ENCODE measurements at places on chromosomes 16 and 17.

DNA sequence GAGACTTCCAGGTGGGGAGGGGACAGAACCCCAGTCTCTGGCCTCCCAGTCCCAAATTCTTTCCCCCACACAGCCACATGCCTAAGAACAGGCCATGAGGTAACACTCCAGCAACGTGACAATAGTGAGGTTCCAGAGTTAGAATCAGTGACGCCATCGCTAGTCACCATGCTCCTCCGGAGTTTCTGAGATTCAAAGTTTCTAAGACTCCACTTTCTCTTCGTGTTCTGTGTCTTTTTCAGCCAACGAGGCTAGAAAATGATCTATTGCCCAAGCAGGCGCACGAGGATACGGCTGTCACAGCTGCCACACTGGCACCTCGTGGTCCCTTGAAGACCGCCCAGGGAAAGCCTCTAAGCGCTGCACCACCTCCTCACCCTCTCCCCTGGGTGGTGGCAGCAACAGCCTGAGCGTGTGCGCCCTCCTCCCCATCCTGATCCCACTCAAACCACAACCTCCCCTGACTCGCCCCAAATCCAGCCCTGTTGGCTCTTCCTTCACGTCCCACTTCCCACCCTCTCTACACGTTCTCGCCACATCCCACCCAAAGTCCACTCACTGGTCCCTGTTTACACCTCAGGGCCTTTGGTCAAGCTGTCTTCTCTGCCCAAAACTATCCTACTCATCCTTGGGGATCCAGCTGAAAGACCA, 1.0 kb downstream of the MCRIP1 start:
- DNase-seq, result peak; percentile 56

DNA sequence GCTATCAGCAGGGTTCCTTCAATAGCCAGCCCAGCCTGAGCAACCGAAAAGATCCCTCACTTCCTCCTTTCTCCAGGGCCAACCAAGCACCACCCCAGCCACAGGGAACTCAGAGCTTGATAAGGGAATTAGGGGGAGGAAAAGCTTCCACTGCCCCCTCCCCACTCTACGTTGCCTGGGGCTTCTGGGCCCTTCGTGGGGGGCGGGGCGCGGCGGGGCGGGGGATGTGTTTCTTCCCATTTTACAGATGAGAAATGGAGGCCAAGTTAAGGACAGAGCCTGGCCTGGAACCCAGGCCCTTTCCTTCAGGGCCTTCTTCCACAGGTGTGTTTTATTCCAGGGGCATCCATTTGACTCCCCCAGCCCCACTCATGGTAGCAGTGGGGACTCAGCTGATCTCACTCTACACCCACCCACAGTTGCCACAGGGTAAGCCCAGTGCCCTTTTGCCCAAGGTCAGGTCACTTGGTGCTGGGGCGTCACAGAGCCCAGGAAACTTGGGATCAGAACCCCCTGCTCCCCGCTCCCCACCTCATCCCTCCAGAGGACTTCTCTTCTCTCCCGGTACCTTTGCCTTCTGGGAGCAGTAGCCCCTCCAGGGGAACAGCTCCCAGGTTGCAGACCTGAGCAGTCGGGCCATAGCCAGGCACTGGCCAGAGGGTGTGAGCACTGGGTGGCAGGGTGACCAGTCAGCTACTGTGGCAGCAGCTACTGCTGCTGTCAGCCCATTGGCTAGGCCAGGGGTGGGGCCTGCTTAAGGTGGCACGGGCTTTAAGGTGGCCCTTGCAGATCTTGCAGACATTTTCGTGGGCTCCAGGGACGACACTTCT, at the start of gene LDHD:
Gene LDHD, minus strand, starts transcription at position 700 of the 830 bp plus-strand sequence. Its CDS starts 60 bp downstream, at position 640.
- DNase-seq, result peak; percentile 62

- no peak for DNase-seq
These were observed 544.5 kb upstream of the CDH11 start for GRCh38 chr16:65666132-65666941.

DNA sequence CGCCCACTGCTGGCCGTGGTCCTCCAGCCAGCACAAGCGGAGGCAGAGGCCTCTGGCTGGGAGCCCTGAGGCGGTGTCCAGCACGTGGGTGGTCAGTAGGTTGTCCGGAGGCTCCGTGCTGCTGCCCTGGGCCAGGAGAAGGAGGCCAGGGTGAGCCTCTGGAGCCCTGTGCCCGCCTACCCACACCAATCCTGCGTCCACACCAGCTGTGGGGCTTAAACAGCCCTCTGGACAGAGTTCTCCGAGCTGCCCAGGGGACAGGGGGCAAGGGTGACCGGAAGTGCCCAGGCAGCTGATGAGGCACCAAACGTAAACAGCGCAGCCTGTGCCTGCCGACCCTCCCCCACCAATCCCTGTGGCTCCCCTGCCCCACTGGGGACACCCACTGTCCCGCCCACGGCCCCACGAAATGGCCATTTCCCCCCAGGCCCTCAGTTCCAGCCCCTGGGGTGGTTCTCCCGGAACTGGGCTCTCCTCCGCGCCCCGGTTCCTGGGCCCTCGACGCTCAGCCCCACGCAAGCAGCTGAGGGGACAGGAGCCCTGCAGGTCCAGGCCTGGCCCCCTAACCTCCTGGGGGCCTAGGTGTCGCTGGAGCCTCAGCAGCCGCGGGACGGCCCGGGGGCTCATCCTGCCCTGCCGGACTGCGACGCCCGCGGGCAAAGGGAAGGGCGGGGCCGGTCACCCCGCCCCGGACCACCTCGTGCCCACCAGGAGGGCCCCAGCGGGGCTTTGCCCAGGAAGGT, 27.9 kb upstream of the DBNDD1 start:
- peak; percentile 34 for DNase-seq

GRCh38 chr16:78744796-78745107, 645.3 kb downstream of the WWOX start:
- DNase-seq, result no peak

- DNase-seq, result peak; percentile 82
These were observed 13.8 kb downstream of the CLUAP1 start for GRCh38 chr16:3514621-3515020.

- DNase-seq, result no peak
These were observed 17.5 kb downstream of the B9D1 start for GRCh38 chr17:19345067-19345460.

- no peak for DNase-seq
These were observed 6.4 kb upstream of the CCDC182 start for GRCh38 chr17:57751348-57751971.

GRCh38 chr17:13346996-13347762, 254.6 kb downstream of the HS3ST3A1 start:
- DNase-seq, result peak; percentile 95

DNA sequence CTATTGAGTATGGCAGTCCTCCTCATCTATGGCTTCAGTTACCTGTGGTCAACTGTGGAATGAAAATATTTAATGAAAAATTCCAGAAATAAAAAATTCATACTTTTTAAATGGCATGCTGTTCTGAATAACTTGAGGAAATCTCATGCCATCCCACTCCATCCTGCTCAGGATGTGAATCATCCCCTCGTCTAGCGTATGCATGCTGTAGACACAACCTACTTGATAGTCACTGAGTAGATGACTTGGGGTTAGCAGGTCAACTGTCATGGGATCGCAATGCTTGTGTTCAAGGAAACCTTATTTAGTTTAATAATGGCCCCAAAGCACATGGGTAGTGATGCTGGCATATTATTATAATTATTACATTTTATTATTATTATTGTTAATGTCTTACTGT, 4.8 kb upstream of the VAC14 start:
- DNase-seq, result peak; percentile 84

Measured in AG10803 (cell line).